ENCODE measurements at places on chromosomes 13 and 19. TPM values are rescaled to one million over a fixed set of nuclear protein-coding genes. Genes with fewer than 3 reads are reported as not detected.

- no peak overlapping the region for H3K4me3 ChIP-seq
- DNase-seq, result peak; percentile 47
- H3K36me3 ChIP-seq, result peaks cover 65% of the 10 kb centered on the region
- H3K4me1 ChIP-seq, result peaks cover 39% of the 10 kb centered on the region
These were observed 26.0 kb downstream of the TM9SF2 start for GRCh38 chr13:99527301-99527700.

- peak overlapping the region; percentile 93 for H3K27ac ChIP-seq
- peak overlapping the region; percentile 91 for H3K4me3 ChIP-seq
- peak; percentile 25 for DNase-seq
- peaks cover 57% of the 10 kb centered on the region for H3K4me1 ChIP-seq
These were observed 107.4 kb upstream of the DOCK9 start for GRCh38 chr13:99085139-99085807.

DNA sequence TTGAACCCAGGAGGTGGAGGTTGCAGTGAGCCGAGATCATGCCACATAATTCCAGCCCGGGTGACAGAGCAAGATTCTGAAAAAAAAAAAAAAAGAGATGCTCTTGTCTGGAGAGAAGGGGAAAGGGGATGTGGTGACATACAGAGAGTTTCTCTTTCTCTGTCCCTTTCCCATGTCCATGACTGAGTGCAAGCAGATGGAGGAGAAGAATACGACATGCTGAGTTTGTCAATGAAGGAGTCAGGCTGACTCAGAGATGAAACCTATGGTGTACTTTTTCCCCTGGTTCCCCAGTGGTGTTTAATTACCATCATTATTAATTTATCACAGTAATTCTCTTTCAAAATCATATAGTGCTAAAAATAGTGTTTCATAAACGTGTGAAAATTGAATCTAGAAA, 448.8 kb downstream of the FOXO1 start:
- H3K36me3 ChIP-seq, result peaks cover 7% of the 10 kb centered on the region
- H3K4me3 ChIP-seq, result no peak overlapping the region
- no peaks in the 10 kb centered on the region for H3K27me3 ChIP-seq
- H3K4me1 ChIP-seq, result peaks cover 37% of the 10 kb centered on the region

GRCh38 chr19:51822325-51822724, 27.4 kb downstream of the FPR3 start:
- no peaks in the 10 kb centered on the region for H3K27me3 ChIP-seq
- H3K36me3 ChIP-seq, result no peaks in the 10 kb centered on the region
- no peak overlapping the region for H3K27ac ChIP-seq
- no peaks in the 10 kb centered on the region for H3K4me1 ChIP-seq
- DNase-seq, result no peak

DNA sequence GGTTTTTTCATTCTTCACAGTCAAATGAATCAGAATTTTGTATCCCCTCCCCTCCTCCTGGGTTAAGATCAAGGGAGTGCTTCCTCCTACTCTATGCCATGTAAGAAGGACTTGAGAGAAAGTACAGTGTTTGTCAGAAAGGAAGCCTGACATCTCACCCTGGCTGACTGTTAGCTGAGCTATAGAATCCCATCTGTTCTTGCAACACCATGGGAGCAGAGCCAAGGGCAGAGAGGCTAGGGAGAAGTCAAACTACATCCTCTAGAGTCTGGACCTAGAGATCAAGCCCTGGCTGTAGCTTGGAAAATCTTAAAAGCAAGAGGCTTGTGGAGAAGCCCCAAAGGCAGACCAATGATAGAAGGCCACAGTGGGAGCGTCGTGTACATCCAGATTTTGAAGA, 145.9 kb downstream of the OLFM4 start:
- no peaks in the 10 kb centered on the region for H3K27me3 ChIP-seq
- no peak overlapping the region for H3K27ac ChIP-seq
- H3K4me3 ChIP-seq, result no peak overlapping the region
- H3K36me3 ChIP-seq, result no peaks in the 10 kb centered on the region
- DNase-seq, result no peak
- no peaks in the 10 kb centered on the region for H3K4me1 ChIP-seq

DNA sequence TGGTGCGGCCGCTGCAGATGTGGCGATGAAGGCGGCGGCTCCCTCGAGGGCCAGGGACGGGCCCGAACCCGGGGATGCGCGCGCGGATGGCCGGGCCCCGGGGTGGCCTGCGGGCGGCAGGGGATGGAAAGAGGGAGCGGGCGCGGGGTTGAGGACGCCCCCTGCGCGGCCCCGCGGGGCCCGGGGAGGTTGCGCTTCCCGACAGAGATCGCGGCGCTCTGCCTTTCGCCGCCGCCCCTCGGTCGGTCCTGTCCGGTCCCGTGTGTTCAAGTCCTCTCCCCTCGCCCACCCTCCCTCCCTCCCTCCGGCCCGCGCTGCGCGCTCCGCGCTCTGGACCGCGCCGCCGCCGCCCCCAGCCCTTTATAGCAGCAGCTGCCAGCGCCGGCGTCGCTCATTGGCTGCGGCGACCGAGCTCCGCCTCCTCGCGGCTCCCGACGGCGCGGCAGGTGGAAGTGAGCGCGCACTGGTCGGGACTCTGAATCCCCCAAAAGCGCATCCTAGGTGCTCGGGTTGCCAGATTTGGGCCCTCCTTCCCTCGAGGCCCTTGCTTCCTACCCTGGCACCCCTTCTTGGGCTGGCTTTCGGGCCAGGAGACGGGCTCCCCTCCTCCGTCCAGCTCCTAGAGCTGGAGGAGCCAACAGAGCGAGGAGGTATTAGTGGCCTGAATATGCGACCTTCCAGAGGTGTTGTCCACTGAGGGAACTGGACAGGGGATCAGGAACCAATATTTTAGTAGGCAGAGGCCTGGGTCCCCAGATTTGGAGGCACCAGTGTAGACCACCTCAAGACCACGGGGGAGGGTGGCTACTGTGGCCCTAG, at the start of gene ELAVL3:
Gene ELAVL3, minus strand, starts transcription at position 332 of the 819 bp plus-strand sequence. CDS start 438 bp downstream, outside the sequence.
- no peak within 1 kb of the TSS for H3K27ac ChIP-seq
- no peak for DNase-seq
- H3K36me3 ChIP-seq, result peaks cover 7% of the 10 kb centered on the region
- H3K27me3 ChIP-seq, result peaks cover 42% of the 10 kb centered on the region
- H3K4me3 ChIP-seq, result peak within 1 kb of the TSS; percentile 51
- peaks cover 24% of the 10 kb centered on the region for H3K4me1 ChIP-seq

CILP2 gene
- total RNA-seq, result not detected

GRCh38 chr13:40472427-40473220, 193.8 kb downstream of the FOXO1 start:
- H3K27me3 ChIP-seq, result no peaks in the 10 kb centered on the region
- H3K4me1 ChIP-seq, result peaks cover 1% of the 10 kb centered on the region
- H3K4me3 ChIP-seq, result no peak overlapping the region
- DNase-seq, result no peak
- H3K27ac ChIP-seq, result no peak overlapping the region

ALOX5AP gene
- 88.7 TPM for total RNA-seq

PALM gene
- not detected for total RNA-seq

DNA sequence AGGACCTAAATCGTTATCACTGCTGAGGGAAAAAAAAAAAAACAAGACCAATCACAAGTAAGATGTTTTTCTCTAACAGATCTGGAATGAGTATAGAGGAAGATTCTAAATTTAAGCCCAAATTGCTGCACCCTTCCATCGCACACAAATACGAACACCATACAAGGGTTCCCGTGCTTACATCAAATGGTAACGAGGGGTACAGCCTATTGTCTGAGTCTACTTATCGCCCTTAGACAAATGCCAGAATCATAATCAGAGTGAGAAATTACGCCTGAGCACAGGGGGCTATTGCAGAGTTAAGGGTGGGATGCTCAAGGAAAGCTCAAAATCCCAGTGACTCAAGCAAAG, 603 bp downstream of the ZC3H13 start:
- H3K27me3 ChIP-seq, result peaks cover 3% of the 10 kb centered on the region
- DNase-seq, result no peak
- H3K27ac ChIP-seq, result peak overlapping the region; percentile 96
- peaks cover 2% of the 10 kb centered on the region for H3K36me3 ChIP-seq

ADGRE3 gene
- total RNA-seq, result not detected

GRCh38 chr19:28264556-28264955, 948.4 kb downstream of the UQCRFS1 start:
- no peaks in the 10 kb centered on the region for H3K4me1 ChIP-seq
- no peaks in the 10 kb centered on the region for H3K36me3 ChIP-seq
- DNase-seq, result no peak
- H3K4me3 ChIP-seq, result no peak overlapping the region
- H3K27me3 ChIP-seq, result peaks cover 2% of the 10 kb centered on the region

DNA sequence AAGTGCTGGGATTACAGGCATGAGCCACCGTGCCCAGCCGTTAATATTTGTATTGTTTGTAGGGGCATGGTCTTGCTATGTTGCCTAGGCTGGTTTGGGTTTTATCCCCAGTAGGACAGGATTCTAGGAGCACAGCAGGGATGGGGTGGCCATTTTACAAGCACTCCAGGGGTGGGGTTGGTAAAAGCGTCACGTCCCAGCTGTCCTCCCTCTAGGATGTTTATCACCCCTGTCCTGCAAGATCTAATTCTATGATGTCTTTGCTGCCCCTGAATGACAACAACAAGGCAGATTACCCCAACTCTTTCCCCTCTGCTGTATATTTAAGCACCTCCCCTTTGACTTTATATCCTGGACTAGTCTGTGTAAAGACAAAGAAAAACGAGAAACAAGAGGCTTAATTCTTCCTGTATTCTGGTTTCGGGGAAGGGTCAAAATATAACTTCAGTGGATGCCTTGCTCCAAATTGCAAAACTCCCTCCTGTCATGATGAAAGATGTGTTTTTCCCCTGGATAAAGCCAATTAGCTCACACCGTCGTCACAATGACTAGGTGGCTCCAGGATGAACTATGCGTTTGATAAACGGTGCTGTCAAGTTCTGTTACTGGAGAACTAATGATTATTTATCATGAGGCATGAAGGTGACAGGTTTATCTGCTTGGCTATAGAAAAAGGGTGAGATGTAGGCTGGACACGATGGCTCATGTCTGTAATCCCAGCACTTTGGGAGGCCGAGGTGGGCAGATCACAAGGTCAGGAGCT, 27.8 kb upstream of the OR1M1 start:
- peaks cover 3% of the 10 kb centered on the region for H3K4me1 ChIP-seq
- H3K27ac ChIP-seq, result no peak overlapping the region
- H3K27me3 ChIP-seq, result no peaks in the 10 kb centered on the region
- no peak overlapping the region for H3K4me3 ChIP-seq
- no peak for DNase-seq
- H3K36me3 ChIP-seq, result no peaks in the 10 kb centered on the region

- DNase-seq, result no peak
- H3K4me3 ChIP-seq, result no peak overlapping the region
- no peak overlapping the region for H3K27ac ChIP-seq
- peaks cover 4% of the 10 kb centered on the region for H3K36me3 ChIP-seq
- no peaks in the 10 kb centered on the region for H3K27me3 ChIP-seq
These were observed 23.1 kb downstream of the UNC13A start for GRCh38 chr19:17665058-17665457.
